ENCODE measurements at places on chromosomes 1 and 21.

DNA sequence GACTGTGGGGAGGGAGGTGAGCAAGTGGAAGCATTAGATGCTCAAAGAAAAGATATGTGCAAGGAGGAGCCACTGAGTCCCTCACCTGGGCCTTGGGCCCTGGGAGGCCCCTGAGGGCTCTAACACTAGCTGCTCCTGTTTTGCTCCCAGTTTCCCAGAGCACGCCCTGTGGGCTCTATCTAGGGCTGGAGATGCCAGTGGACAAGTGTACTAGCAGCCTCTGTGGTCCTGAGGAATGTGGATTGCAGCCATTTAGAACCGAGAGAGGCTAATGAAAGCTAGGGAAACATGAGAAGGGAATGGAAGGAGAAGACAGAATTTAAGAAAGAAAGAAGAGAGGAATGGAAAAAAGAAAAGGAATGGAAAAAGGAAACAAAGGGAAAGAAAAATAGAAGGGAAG, 10.0 kb upstream of the TBX15 start:
- no peak for DNase-seq

DNA sequence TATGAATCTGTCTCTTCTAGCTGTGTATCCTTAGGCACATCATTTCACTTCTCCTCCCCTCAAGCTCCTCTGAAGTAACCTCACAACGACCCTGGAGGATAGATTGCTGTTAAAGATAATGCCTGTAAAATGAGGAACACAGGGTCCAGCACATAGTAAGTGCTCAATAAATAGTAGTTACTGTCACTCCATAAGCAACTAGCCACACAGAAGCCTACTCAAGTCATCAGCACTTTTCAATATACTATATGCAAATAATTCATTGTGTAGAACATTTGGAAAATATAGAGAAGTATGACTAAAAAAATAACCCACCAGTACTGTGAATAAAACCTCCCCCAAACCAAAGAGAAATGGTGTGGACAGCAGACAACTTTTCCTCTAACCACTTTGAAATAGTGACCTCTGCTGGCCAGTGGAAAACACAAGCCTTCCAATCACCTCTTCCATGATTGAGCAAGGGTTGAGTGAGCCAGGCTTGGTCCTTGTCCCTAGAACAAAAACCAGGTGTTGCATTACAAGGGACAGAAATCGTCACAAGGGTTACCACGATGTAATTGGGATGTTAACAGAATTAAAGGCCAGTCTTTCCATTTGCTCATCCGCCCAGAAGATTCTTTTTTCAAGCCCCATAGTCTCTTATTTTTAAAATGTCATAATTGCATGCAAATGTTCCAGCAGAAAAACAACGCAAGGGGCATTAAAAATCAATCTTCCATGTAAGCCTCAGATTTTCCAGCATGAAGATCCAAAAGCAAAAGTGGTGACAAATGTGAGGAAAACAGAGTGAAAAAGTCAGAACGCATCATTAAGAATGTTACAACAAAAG, 15.7 kb upstream of the GLIS1 start:
- DNase-seq = no peak

DNA sequence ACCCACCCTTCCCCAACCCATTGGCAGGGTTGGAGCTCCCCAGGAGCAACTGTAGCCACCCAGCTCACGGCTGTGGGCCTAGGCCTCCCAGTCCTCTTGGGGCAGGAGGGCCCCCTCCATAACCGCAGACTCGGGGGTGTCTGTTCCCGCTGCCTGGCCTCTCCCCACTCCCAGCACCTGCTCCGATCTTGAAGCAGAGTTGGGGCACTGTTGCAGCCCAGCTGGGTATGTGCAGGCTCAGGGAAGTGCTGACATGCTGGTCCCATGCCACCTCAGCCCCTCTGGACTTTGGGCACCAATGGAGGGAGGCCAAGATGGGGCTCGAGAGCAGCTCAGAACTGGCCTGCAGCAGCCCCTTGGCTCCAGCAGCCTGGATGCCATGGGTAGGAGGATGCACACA, 54.8 kb upstream of the KRTAP11-1 start:
- DNase-seq = no peak

- peak; percentile 6 for DNase-seq
These were observed 12.6 kb downstream of the PIGP start for GRCh38 chr21:37060296-37060695.

DNA sequence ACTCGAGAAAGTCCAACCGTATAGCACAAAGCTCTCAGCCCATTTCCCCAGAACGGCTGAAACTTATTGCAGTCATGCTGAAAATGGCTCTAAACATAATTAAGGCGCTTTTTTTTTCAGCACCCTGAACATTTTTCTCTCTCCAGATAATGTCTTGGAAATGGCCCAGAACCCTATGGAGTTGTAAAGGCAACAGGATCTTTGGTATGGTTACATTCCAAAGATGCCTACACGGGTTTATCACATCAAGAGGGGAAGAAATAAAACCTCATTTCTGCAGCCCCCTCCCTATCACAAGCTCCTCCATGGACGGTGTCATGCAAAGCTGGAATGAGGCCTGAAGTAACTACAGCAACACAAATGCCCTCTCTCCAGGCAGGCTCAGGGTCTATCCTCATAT, 126.4 kb upstream of the GALNT2 start:
- no peak for DNase-seq

- no peak for DNase-seq
These were observed 439.1 kb downstream of the PLA2G4A start for GRCh38 chr1:187267827-187268226.

DNA sequence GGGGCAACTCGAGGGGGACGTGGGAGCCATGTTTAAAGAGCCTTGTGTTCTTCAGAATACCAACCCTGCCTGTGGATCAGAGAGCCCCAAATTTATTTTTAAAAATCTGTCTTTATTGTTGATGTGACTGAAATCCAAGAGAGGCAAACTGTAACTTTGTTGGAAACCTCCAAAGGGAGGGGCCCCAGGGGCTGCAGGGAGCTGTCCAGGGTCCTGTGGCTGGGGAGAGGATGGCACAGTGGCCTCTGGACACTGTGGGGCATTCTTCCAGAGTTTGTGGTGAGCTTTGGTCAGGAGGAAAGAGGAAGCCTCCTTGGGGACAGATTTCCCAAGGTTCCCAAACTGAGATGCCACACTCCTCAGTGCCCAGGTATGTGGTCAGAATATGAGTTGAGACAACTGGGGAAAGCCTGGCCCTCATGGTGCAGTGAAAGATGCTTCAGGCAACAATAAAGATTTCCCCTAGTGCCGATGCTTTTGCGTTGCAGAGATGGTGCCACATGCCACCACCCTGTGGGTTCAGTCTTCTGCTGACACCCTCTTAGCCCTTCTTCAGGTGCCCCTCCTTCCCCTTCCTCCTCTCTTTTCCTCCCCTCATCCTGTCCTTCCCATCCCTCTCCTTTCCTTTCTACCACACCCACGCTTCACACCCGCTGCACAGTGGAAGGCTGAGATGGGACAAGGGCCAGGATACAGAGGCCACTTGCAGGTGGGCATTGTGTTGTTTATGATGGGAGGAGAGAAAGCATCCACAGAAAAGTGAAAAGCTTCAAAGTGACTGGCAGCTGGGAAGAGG, 122.1 kb downstream of the UCK2 start:
- DNase-seq = no peak
